ENCODE measurements at places on chromosomes 7 and 10.

- DNase-seq = no peak
Observed at GRCh38 chr10:3786295-3787015, 1.4 kb upstream of the KLF6 start.

- DNase-seq = no peak
Observed at GRCh38 chr10:18689498-18689897, 30.3 kb downstream of the ARL5B start.

- DNase-seq = no peak
Observed at GRCh38 chr7:80591654-80592053, 46.8 kb upstream of the CD36 start.

- DNase-seq = no peak
Observed at GRCh38 chr7:84042110-84042539, 152.5 kb downstream of the SEMA3A start.

- no peak for DNase-seq
Observed at GRCh38 chr10:100510533-100511308, 8.9 kb downstream of the SEC31B start.

GRCh38 chr7:29224726-29225125 lies 30.2 kb downstream of the CHN2 start:
- DNase-seq = no peak
